CD4-positive, alpha-beta T cell treated with Interleukin-2 at 100 ng/mL for 4 hours (primary cell): ENCODE measurements at places on chromosomes 7 and 10.

- DNase-seq = no peak
Measured at GRCh38 chr7:143238289-143238980, 16.6 kb downstream of the TAS2R40 start.

GRCh38 chr10:94225589-94225988 lies 137.2 kb downstream of the NOC3L start:
- DNase-seq = no peak

- no peak for DNase-seq
Measured at GRCh38 chr10:119829429-119829828, 43.2 kb downstream of the MCMBP start.

GRCh38 chr10:122126763-122127659 lies 138.0 kb downstream of the TACC2 start:
- no peak for DNase-seq

- DNase-seq = no peak
Measured at GRCh38 chr10:44865289-44865671, 45.9 kb upstream of the TMEM72 start.

DNA sequence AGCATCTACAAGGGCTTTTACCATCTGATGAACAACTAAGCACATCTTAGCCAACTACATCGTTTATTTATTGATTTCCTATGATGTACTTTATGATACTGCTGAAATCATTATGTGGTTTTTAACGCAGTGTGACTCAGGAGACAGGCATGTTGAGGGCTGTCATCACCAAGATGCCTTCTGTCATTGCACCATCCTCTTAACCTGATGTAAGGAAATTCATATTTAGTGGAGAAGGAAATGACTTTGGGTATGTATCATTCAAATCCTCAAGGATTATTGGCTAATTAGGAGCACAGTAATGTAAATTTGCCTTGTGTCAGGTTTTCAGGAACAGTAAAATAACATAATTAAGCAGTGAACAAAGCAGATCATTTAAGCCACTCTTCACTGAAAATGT lies 138.5 kb upstream of the MGMT start:
- DNase-seq = no peak

- no peak for DNase-seq
Measured at GRCh38 chr10:75600833-75601232, 169.4 kb downstream of the LRMDA start.

DNA sequence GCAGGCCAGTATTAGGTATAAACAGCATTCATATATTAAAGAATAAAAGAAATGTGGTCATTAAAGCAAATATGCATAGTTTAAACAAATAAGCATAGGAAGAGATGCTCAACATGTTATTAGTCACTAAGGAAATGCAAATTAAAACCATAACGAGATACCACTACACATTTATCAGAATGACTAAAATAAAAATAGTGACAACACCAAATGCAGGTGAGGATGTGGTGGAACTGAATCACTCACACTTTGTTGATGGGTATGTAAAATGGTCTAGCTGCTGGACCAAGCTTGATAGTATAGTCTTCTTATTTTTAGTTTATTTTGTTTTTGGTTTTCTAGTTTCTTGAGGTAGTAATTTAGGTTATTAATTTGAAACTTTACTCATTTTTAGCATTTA lies 242.9 kb downstream of the HGF start:
- no peak for DNase-seq

- DNase-seq = no peak
Measured at GRCh38 chr10:129483430-129484010, 16.5 kb downstream of the MGMT start.

GRCh38 chr7:101059620-101059942 lies 25.7 kb upstream of the TRIM56 start:
- no peak for DNase-seq

DNA sequence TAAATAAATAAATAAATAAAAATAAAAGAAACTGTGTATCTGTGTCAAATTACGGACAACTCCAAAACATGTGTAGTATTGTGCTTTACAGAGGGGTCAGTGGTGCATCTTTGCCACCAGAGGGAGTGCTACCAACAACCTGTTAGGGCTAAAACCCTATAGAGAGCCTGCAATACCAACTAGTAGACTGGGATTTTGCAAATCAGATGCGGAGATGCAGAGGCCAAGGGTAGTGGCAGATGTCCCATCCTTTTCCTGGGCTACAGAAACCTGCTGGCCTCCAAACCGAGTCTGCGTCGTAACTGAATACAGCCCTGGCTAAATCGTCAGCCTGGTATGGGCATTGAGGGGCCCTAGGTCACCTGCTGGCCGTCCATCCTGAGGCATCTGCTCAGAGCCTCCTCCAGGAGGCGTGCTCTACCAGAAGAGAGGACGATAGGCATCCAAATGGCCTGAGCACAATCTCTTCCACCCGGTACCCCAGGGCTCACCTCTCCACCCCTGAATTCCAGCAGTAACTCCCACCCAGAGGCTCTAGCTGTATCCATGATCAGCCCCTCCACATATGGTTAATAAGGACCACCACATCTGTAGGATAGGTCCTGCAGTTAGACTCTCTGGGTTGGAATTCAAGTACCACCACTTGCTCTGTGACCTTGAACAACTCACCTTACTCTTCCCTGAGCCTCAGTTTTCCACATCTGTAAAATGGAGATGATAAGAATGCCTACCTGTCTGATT lies 6.2 kb upstream of the RRP12 start:
- DNase-seq = peak; percentile 85

DNA sequence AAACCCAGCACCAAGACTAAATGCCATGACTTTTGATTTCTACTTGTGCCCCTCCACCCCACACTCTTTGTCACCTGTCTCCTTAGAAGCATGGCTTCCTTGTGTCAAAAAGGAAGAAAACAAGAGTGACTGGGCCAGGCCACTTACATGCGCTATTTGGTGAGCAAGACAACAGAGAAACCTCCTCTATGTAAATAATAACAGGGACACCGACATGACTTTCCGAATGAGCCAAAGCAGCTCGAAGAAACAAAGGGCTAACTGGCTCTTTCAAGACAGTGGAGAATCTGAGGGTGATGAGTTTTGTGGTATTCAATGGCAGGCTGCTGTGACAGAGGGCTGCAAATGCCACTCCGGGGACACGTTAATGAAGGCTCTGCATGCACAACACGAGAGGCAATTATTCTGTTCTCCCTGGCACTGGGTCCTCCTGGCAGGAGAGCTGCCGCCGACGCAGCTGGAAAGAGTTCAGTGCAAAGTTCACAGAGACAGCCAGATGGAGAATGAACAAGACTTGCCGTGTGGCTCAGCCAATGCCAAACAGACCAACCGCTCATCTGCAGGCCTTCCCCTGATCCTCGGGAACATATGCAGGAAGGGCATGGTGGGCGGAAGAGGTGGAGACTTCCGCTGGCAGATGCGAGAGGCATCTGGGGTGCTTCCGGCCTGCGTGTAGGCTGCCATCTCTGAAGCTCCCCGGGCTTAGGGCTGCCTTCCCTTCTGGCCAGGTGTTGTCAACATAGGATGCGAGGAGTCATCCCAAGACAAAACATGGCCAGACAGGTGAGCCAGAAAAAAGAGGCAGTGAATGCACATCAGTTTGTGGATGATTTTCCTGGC lies 59.1 kb upstream of the SMNDC1 start:
- peak; percentile 40 for DNase-seq

DNA sequence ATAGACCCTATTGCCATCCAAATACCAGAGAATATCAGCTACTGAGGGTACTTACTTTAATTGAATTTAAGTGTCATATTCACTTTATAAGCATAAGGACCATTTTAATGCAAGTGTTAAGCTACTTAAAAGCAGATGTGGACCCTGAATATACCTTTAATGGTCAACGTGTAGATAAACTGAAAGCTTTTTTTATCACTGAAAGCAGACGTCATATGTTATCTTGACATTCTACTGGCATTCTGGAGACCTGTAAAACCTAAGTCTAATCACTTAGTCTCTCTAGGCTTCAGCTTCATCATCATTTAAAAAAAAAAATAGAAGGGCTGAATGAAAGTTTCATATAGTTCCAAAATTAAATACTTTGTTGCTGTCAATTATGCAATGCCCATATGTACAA lies 116.5 kb downstream of the ELAPOR2 start:
- no peak for DNase-seq

DNA sequence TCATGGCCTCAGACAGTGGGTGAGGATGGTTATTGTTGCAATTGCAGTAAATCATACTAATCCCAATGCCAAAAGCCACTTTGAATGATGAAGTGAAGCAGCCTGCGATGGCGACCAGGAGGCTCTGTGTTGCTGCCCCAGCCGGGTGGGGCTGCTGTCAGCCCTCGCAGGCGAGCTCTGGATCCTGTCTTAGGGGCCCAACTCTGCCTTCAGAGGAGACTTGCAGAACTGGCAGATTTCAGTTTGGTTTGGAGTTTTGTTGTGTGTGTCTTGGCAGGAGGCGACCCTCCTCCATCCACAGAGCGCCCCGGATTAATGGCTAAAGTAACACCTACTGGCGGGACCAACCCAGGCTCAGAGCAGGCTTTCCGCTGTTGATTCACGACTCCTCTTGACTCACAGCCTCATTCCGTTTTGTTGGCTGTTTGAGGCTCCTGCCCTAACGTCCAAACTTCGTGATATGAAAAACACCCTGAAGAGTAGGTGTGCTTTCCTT lies 67.9 kb upstream of the BMPER start:
- no peak for DNase-seq

DNA sequence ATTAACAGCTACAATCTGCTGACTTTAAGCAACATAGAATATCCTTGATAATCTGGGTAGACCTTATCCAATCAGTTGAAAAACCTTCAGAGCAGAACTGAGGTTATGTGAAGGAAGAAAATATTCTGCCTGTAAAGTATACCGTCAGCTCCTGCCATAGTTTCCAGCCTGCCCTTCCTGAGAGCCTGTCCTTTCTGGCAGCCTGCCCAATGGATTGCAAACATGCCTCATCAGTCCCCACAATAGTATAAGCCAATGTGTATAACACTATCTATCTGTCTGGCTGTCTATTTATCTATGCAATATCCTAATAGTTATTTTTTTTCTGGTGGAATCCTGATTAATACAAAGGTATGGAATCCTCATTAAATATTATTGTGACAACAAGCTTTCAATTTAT lies 489.2 kb upstream of the KCND2 start:
- DNase-seq = no peak

GRCh38 chr10:102593804-102594079 lies 50.5 kb upstream of the TRIM8 start:
- DNase-seq = no peak

DNA sequence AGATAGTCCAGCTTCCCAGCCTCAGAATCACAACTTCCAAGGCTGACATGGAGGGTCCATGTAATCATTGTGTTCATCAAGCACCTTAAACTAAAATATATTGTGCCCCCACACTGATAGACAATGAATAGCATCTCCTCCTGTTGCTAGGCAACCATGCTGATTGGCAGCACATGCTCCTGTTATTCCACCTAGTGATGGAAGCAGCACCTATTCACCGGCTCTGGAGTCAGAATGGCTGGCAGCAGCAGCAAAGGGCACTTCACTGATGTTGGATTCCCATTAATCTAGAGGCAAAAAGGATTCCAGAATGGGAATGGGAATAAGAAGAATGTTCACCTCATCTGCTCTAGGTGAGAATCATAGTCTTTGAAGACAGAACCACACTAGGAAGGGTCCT lies 55.0 kb downstream of the RELN start:
- DNase-seq = no peak

GRCh38 chr7:100681491-100682227 lies 8.1 kb downstream of the GNB2 start:
- DNase-seq = no peak

- no peak for DNase-seq
Measured at GRCh38 chr7:25289518-25289917, 61.2 kb upstream of the NPVF start.
